Osteocyte (in vitro differentiated cells): ENCODE measurements at places on chromosomes 13 and 19. TPM values are rescaled to one million over a fixed set of nuclear protein-coding genes. Genes with fewer than 3 reads are reported as not detected.

- H3K36me3 ChIP-seq: peaks cover 3% of the 10 kb centered on the region
- H3K27me3 ChIP-seq: no peaks in the 10 kb centered on the region
- peaks cover 47% of the 10 kb centered on the region for H3K4me1 ChIP-seq
- no peak overlapping the region for H3K27ac ChIP-seq
- H3K4me3 ChIP-seq: no peak overlapping the region
- DNase-seq: no peak
Measured at GRCh38 chr19:4983346-4984105, 14.6 kb downstream of the KDM4B start.

DNA sequence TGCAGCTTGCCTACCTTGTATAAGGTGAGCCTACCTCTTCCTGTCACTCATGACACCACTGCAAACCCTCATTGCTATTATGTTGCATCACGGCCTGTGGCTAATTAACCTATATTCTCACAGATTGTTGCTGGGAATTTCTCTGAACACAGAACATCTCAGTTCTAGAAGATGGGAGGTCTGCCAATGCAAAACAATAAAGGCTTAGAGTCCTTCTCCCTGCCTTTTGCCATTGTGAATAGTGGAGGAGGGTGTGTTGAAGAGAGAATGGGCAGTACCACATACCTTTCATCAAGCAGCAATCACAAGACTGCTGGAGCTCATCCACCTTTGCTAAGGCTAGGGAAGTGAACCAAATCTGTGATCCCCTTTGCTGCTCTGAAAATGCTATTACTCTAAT lies 34.4 kb downstream of the WDFY2 start:
- no peak for DNase-seq
- no peaks in the 10 kb centered on the region for H3K36me3 ChIP-seq
- H3K4me3 ChIP-seq: no peak overlapping the region
- peaks cover 66% of the 10 kb centered on the region for H3K4me1 ChIP-seq

DNA sequence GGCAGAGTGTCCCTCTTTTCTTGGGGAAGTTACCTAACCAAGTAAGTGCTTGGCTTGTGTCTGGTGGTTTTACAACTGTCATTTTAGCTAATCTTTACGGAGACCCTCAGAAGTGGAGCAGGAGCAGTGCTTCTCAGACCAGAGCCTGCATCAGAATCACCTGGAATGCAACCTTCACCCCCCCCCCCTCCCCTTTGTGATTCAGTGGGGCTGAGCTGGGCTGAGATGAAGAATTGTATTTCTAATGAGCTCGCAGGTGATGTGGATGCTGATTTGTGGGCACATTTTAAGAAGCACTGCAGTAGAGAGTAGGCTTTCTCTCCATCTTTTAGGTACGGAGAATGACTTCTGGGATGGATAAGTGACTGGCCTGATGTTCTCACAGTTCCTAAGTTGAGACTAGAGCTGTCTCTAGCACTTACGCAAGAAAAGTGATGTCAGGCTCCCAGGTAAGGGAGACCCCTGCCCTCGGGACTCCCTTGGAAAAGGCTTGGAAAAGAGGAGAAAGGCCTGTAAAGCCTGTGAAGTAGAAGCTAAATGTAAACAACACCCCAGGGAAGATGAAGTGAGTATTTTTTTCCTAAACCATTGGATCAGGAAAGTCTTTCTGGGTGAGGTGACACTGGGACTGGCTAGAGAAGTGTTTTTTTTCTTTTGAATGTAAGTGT lies 23.3 kb upstream of the RNF113B start:
- H3K36me3 ChIP-seq: peaks cover 28% of the 10 kb centered on the region
- no peak overlapping the region for H3K27ac ChIP-seq
- H3K4me1 ChIP-seq: peaks cover 59% of the 10 kb centered on the region
- no peaks in the 10 kb centered on the region for H3K27me3 ChIP-seq

DNA sequence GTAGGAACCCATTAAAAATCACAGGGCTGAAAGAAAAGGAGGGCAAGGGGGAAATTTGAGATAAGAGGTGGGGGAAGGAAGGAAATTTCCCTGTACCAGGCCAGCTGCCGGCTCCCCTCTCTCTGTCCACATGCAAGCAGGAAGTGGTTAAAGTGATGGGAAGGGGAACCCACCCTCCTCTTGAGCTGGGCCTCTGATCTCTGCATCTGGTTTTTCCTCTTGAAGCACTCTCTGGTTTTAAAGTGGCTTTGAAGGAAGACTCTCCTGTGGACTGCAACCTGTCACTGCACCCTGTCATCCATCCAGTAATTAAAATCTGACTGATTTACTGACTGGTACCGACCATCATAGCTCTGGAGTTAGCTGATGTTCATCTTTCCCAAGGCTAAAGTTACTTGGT lies 239.6 kb downstream of the TSHZ3 start:
- no peak for DNase-seq
- no peaks in the 10 kb centered on the region for H3K36me3 ChIP-seq

- H3K36me3 ChIP-seq: no peaks in the 10 kb centered on the region
- no peaks in the 10 kb centered on the region for H3K4me1 ChIP-seq
- DNase-seq: no peak
- H3K27me3 ChIP-seq: peaks cover 20% of the 10 kb centered on the region
Measured at GRCh38 chr13:73230716-73231115, 171.9 kb downstream of the KLF5 start.

DNA sequence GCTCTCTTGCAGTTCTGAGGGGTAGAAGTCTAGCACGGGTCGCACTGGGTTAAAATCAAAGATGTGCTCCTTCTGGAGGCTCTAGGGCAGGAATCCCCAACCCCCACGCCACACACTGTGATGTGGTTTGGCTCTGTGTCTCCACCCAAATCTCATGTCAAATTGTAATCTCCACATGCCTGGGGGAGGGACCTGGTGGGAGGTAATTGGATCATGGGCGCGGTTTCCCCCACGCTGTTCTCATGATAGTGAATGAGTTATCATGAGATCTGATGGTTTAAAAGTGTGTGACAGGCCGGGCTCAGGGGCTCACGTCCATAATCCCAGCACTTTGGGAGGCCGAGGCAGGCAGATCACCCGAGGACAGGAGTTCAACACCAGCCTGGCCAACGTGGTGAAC lies 26.6 kb upstream of the CALM3 start:
- H3K27ac ChIP-seq: no peak overlapping the region
- no peaks in the 10 kb centered on the region for H3K36me3 ChIP-seq
- H3K4me1 ChIP-seq: peaks cover 7% of the 10 kb centered on the region
- no peak for DNase-seq
- H3K27me3 ChIP-seq: peaks cover 15% of the 10 kb centered on the region

DNA sequence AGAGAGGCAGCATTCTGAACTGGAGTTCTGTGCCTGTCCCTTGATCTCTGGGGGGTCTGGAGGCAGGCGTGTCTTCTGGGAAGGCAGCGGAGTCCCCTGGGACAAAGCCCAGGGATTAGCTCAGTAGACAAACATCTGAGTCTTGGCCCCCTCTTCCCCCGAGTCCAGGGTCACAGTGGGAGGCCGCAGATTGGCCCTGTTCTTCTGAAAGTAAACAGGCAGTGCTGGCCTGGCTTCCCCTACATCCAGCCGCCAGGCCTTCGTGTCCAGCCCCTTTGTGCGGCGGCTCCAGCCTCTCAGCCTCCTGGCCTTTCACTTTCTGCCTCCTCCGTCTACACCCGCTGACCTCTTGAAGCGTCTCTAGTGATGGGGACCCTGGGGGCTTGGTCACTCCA lies 989 bp downstream of the NFILZ start:
- H3K27me3 ChIP-seq: no peaks in the 10 kb centered on the region
- peak; percentile 87 for DNase-seq
- no peaks in the 10 kb centered on the region for H3K36me3 ChIP-seq
- peak overlapping the region; percentile 78 for H3K27ac ChIP-seq
- peak overlapping the region; percentile 17 for H3K4me3 ChIP-seq

- no peak overlapping the region for H3K27ac ChIP-seq
- DNase-seq: no peak
- no peaks in the 10 kb centered on the region for H3K36me3 ChIP-seq
- H3K4me1 ChIP-seq: no peaks in the 10 kb centered on the region
- H3K4me3 ChIP-seq: no peak overlapping the region
Measured at GRCh38 chr13:79468819-79469218, 12.1 kb upstream of the NDFIP2 start.

DNA sequence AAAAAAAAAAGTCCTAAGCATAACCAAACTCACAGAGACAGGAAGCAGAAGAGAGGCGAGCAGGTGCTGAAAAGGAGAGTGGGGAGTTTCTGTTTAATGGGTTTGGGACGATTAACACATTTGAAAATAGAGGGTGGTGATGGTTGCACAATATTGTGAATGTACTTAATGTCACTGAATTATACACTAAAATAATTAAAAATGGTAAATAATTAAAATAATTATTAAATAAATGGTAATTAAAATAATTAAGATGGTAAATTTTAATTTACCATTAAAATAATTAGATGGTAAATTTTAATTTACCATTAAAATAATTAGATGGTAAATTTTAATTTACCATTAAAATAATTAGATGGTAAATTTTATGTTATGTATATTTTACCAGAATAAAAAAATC lies 74.8 kb upstream of the XPO4 start:
- peaks cover 57% of the 10 kb centered on the region for H3K36me3 ChIP-seq
- H3K27ac ChIP-seq: no peak overlapping the region
- no peak overlapping the region for H3K4me3 ChIP-seq
- peaks cover 5% of the 10 kb centered on the region for H3K4me1 ChIP-seq
- DNase-seq: no peak
- no peaks in the 10 kb centered on the region for H3K27me3 ChIP-seq

- H3K27ac ChIP-seq: peak within 1 kb of the TSS; percentile 98
- H3K36me3 ChIP-seq: peaks cover 58% of the 10 kb centered on the region
- H3K27me3 ChIP-seq: no peaks in the 10 kb centered on the region
- H3K4me1 ChIP-seq: peaks cover 12% of the 10 kb centered on the region
Measured at GRCh38 chr19:56393119-56394012, at the start of gene ZNF582. Gene ZNF582 (minus strand): TSS chr19:56393534. CDS start chr19:56391752, 1,782 bp downstream.

- H3K4me3 ChIP-seq: no peak overlapping the region
- no peaks in the 10 kb centered on the region for H3K36me3 ChIP-seq
- no peak for DNase-seq
- H3K27ac ChIP-seq: no peak overlapping the region
Measured at GRCh38 chr13:81551036-81551435, 1210.1 kb upstream of the SPRY2 start.

DNA sequence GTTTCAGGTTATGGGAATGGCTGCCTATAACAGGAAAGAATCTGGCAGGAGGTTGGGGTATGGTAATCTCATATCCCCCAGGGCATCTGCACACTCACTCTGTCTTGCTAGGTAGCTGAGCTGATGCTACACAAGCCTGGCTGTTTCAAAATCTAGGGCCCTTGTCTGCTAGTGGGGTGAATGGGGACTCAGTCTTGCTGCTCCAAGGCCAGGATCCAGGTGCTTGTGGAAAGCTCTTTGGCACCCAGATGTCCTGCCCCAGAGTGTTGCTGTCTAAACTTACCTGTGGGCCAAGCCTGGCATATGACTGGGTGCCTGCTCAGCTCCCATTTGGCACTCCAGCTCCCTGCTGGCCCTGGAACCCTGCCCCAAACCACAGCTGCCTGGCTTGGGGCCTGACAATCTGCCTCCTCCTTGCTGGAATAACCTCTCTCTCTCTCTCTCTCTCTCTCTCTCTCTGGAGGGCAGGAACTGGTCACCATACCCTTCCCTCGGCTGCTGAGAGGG lies 158.1 kb upstream of the TSC22D1 start:
- peaks cover 13% of the 10 kb centered on the region for H3K4me1 ChIP-seq
- H3K27me3 ChIP-seq: no peaks in the 10 kb centered on the region
- no peak overlapping the region for H3K4me3 ChIP-seq
- DNase-seq: no peak
- H3K36me3 ChIP-seq: no peaks in the 10 kb centered on the region

- no peak overlapping the region for H3K27ac ChIP-seq
- H3K4me1 ChIP-seq: peaks cover 36% of the 10 kb centered on the region
- H3K4me3 ChIP-seq: no peak overlapping the region
- H3K36me3 ChIP-seq: peaks cover 31% of the 10 kb centered on the region
- DNase-seq: no peak
- H3K27me3 ChIP-seq: no peaks in the 10 kb centered on the region
Measured at GRCh38 chr19:5627395-5627904, 4.6 kb downstream of the SAFB start.

DNA sequence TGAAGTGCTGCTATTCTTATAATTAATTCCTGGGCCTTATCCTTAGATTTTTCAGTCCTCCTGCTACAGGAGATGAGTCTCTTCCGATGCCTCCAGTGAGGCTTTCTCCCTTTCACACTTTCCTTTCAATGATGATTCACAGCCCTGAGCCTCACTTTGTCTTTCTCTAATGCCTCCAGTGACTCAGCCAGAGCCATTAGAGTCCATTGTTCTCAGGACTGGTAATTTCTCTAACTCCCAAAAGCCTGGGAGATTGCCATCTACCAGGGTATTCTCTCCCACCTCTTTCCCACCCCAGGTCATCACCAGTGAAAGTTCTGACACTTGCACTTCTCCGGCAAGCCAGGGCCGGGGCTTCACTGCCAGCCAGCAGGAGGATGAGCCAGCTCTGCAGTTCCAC lies 49.6 kb upstream of the ARGLU1 start:
- H3K27ac ChIP-seq: no peak overlapping the region
- peaks cover 2% of the 10 kb centered on the region for H3K4me1 ChIP-seq
- H3K36me3 ChIP-seq: no peaks in the 10 kb centered on the region
- no peak overlapping the region for H3K4me3 ChIP-seq
- H3K27me3 ChIP-seq: peaks cover 4% of the 10 kb centered on the region

- peak; percentile 21 for DNase-seq
- H3K27me3 ChIP-seq: no peaks in the 10 kb centered on the region
- H3K36me3 ChIP-seq: no peaks in the 10 kb centered on the region
- no peaks in the 10 kb centered on the region for H3K4me1 ChIP-seq
- H3K4me3 ChIP-seq: no peak overlapping the region
Measured at GRCh38 chr19:39919976-39920375, 14.5 kb downstream of the FCGBP start.

DNA sequence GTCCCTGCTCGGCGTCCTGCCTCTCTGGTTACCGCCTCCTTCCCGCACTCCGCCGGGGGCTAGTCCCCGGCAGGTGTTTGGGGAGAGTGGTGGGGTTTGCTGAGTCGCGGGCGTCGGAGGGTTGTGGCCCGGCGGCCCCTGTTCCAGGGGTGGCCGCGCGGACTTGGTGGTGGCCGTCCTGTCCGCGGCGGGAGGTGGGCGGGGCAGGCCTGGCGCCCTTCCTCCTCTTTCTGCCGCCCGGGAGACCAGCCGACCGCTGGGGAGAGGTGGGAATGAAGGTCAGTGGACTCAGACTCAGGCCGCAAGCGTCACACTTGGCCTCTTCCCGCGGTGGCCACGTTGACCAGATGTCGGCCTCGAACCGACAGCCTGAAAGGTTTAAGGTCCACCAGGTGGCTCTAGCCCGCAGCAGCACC lies 61.8 kb downstream of the ZNF723 start:
- no peaks in the 10 kb centered on the region for H3K4me1 ChIP-seq
- DNase-seq: no peak
- H3K27ac ChIP-seq: no peak overlapping the region
- no peaks in the 10 kb centered on the region for H3K27me3 ChIP-seq
- H3K36me3 ChIP-seq: no peaks in the 10 kb centered on the region

ATP4B gene
- total RNA-seq: not detected in 2 replicates

KLK13 gene
- not detected in 2 replicates for total RNA-seq

KLK1 gene
- total RNA-seq: not detected in 2 replicates

LSR gene
- 0.29 and 0.83 TPM in 2 replicates for total RNA-seq

ZNF560 gene
- not detected in 2 replicates for total RNA-seq

MAG gene
- not detected in 2 replicates for total RNA-seq

ZFP14 gene
- 6.0 and 6.6 TPM in 2 replicates for total RNA-seq

MAST1 gene
- 0.32 TPM in 1 of 2 replicates, not detected in the other for total RNA-seq

PSG6 gene
- not detected in 2 replicates for total RNA-seq

FFAR1 gene
- total RNA-seq: not detected in 2 replicates

KCNJ14 gene
- 0.86 and 1.6 TPM in 2 replicates for total RNA-seq

PRX gene
- 5.0 and 5.7 TPM in 2 replicates for total RNA-seq
